ENCODE measurements at places on chromosomes 1 and 21.

GRCh38 chr1:52403566-52404115 is 582 bp downstream of the ORC1 start:
- peak; percentile 43 for DNase-seq

GRCh38 chr21:31135531-31136184 is 97.4 kb upstream of the KRTAP19-8 start:
- DNase-seq, result no peak

GRCh38 chr1:162327144-162327787 is 49.4 kb downstream of the SPATA46 start:
- DNase-seq, result no peak

DNA sequence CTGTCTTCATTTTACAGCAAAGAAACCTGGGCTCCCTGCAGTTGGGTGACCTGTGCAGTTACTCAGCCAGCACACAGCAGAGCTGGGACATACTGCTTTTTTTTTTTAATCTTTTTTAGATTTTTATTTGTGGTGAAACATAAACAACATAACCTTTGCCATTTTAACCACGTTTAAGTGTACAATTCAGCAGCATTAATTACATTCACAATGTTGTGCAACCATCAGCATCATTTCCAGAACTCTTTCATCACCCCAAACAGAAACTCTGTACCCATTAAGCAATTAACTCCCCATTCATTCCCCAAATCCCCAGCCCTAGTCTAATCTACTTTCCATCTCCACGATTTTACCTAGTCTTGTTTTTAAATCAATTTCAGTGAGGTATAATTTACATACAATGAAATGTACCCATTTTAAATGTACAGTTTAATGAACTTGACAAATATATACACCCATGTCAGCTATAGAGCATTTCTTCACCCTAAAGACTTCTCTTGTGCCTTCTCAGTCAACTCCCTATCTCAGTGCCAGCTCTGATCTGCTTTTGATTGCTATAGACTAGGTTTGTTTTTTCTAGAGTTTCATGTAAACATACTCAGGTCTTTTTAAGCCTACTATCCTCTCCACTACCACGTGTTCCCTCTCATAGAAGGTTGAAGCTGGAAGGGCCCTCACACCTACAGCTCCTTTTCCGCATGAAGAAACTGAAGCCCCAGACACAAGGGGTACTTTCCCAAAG is 37.8 kb upstream of the C8B start:
- no peak for DNase-seq

- no peak for DNase-seq
These were observed 62.1 kb downstream of the HSPG2 start for GRCh38 chr1:21874778-21875547.

- no peak for DNase-seq
These were observed 142.8 kb upstream of the DNAH14 start for GRCh38 chr1:224786533-224787250.

GRCh38 chr21:24895885-24896734 is 711.2 kb downstream of the MRPL39 start:
- no peak for DNase-seq

- DNase-seq, result no peak
These were observed 124.7 kb downstream of the HIVEP3 start for GRCh38 chr1:41794031-41794430.

GRCh38 chr1:193769651-193770050 is 583.2 kb upstream of the B3GALT2 start:
- DNase-seq, result no peak

- DNase-seq, result no peak
These were observed 3.0 kb upstream of the RIT1 start for GRCh38 chr1:155913969-155914757.

- DNase-seq, result no peak
These were observed 5.9 kb upstream of the DHX9 start for GRCh38 chr1:182833271-182833670.

DNA sequence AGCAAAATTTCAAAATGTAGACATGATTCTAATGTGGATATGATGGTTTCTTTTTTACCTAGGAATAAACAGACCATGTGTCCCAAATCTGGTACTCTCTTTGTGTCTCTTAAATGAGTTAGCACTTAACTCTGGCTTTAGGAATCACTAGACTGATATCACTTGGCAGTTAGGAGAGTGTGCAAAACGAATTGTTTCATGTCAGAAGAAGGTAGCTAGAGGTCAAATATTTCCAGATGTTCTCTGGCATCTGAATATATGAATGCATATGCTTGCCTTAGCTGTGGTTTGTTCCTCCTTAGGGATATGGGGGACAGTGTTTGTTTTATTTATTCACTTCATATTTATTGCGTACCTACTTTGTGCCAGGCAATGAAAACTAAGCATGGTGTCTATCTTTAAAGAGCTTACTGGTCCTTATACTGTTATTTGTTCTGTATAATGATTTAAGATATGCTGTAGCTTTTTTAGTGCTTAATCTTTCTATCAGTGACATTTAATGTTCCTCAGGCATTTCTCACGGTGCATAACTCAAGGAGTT is 65.2 kb downstream of the LRRC8C start:
- DNase-seq, result no peak

DNA sequence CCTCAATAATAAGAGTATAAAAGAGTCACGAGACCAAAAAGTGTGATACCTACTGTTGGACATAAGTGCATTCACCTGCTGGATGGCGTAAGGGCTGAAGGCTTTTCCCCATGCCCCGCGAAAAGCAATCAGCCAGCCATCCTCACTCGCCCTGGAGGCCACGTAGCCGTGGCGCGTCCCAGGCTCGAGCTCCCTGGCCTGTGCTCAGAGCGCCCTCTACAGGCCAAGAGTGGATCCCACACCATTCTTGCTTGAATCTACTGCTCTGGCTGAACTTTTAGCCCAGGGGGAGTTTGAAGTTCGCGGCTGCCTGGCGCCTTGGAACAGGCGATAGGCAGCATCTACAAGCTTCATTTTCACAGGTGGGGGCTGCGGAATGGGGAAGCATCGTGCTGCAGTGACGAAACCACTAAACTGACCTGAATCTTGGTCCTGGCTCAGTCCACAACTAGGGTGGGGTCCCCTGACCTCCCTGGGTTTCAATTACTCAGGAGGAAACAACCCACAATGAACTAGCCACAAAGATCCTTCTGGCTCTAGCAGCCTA is 70.3 kb upstream of the SERBP1 start:
- DNase-seq, result peak; percentile 77

GRCh38 chr1:116904791-116905320 is 4.9 kb upstream of the PTGFRN start:
- DNase-seq, result no peak

DNA sequence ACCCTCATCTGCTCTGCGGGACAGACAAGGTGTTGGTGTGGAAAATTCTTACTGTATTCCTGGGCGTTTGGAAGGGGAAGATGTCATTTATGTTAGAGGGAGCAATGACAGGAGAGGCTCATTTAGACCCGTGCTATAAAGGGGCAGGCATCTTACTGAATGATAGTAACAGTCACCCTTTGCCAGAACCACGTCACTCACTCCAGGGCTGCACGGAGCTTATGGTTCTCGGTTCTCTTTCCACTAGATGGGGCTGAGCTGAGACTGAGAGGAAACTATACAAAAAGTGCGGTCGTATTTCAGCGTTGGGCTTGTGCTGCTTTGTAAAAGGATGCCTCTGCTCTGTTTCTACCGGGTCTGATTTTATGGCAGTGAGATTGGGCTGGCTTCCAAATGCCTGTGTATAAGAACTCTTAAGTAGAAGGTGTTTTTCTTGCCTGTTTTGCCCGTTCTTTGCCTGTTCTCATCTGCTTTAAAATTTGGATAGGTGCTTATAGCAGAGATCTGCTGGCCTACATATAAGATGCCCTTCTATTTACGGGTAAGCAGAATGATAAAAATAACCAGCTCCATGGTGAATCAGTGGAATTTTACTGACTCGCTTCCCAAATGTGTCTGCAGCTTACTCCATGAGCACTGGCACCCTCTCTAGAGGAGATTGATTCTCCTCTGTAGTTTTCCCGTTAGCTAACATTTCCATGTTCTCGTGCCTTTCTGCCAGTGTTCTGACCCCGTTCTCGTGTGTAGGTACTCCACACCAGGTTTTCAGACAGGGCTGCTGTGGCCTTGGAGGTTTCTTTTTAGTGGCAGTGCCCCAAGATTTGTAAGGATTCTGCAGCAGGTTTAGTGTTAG is 55.9 kb downstream of the MRPS6 start:
- DNase-seq, result peak; percentile 72

DNA sequence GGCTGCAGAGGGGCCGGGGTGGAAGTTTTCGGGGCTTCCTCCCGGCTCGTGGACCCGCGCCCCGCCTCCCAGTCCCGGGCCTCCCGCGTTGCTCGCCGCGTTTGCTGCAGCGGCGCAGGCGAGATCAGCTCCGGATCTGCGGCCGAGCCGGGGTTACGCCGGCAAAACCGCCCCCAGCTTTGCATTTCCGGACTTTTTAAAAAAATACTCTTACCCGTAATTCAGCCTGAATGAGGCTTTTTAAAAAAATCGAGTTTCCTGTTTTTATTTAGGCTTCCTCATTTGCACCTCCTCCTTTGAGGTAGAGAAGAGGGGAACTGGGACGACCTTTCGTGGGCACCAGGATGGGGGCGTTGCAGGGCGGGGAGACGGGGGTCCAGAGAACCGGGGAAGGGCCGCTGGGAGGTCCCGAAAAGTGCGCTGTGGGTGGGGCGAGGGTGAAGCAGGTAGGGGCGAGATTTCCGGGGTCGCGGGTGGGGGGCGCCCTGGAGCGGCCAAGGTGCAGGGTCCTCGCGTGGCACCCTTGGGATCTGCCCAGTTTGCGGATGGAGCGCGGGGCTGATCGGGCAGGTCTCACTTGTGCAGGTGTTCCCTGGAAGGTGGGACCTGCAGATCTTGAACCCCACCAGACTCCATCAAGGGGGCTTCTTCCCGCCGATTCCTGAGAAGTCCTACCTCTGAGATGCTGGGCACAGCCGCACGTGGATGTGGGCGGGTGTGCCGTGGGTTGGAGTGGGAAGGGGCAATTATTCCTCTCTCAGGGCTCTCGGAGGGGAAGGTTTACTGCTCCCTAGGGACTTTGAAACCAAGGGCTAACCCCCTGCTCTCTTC is 1.1 kb downstream of the PIK3CD start:
- no peak for DNase-seq

GRCh38 chr21:34129901-34130715 is 56.7 kb downstream of the MRPS6 start:
- no peak for DNase-seq

DNA sequence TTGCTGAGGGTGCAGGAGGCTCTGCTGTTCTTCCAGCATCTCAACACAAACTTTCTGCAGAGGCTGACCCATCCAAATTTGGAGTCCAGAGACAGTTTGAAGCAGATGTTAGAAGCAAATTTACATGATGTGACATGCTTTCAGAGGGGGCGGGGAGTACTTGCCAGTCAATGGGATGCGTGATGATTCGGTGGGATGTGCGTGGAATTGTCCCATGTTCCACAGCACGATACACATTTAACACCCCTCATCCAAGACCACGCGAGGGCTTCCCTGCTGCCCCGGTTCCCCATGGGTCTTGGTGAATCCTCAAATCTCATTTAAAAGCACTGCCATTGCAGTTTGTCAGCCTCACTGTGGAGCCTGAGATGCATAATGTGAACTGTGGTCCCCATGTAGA is 78.6 kb upstream of the TLR5 start:
- DNase-seq, result no peak

DNA sequence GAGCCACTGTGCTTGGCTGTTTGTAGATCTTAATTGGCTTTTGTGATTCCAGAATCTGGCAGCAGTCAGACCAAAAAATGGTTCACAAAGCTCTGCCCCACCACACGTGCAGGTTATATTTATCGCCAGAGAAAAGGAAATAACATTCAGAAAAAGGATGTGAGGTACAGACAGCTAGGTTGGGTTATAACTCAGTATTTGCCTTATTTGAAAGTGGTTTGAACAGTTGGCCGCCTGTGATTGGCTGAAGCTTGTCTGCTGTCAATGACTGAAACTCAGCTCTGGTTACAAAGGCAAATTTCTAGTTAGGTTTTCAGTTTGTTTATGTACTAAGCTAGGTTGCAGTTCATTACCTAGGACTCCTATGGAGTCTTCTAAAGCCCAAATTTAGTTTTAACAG is 9.6 kb downstream of the SH3BGR start:
- no peak for DNase-seq

DNA sequence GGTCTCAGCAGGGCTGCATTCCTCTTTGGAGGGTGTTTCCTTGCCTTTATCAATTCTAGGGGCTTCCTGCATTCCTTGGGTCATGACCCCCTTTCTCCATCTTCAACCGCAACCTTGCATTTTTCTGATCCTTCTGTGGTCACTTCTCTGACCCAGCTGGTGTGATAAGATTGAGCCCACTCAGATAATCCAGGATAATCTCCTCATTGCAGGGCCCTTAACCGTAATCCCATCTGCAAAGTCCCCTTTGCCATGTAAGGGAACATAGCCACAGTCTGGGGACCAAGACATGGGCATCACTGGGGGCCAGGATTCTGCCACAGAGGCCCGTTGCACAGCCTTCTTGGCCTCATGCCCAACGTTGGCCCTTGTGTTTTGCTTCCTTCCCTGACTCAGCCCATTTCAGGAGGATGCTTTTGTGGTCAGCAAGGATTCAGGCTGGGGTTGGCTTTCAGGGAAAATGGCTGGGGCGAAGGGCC is 35.0 kb upstream of the IL19 start:
- no peak for DNase-seq

DNA sequence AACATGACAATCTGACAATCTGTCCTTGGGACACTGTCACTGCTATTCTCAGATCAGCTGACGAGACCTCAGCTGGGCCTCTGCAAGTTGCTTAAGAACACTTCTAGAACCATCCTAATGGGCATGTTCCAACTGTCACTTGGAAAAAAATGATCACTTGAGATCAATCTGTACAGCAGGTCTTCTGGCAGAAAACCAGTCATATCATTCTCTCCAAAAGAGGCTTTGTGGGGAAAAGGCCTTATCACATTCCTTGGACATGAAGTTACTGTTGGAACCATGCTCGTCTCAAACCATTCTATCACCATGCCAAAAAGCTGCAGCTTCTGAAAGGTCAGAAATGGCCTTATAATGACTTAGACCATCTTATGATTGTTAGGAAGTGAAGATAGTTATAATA is 744.2 kb downstream of the USP25 start:
- no peak for DNase-seq

GRCh38 chr1:119285482-119285881 is 83.1 kb upstream of the HAO2 start:
- DNase-seq, result no peak

- no peak for DNase-seq
These were observed 72.0 kb downstream of the EPB41 start for GRCh38 chr1:28986306-28986910.

GRCh38 chr1:202135221-202135721 is 9.3 kb downstream of the ARL8A start:
- no peak for DNase-seq

GRCh38 chr1:224816062-224816461 is 113.4 kb upstream of the DNAH14 start:
- no peak for DNase-seq

- no peak for DNase-seq
These were observed 112.3 kb downstream of the AK5 start for GRCh38 chr1:77394166-77394565.

DNA sequence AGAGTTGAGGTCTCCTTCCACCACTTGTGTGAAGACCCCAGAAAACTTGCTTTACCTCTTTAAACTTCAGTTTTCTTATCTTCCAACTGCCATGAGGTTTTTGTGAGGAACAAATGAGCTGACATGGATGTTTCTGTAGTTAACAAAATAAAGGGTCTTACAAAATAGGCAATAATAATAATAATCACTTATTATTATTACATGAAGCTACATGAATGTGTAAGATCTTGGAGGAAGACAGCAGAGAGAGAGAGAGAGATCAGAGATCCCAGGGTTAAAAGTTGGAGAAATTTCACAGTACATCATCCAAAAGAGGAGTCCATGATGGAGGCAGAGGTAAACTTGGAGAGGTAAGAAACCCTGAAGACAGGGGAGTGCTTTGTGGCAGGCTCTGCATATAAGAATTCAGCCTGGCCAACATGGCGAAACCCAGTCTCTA is 10.7 kb downstream of the RCC1 start:
- DNase-seq, result no peak
